ENCODE measurements at places on chromosomes 5 and 9.

GRCh38 chr9:127651697-127652610 is 39.9 kb downstream of the STXBP1 start:
- no peak for DNase-seq

GRCh38 chr5:7717691-7718090 is 133.2 kb downstream of the CFAP90 start:
- DNase-seq = no peak

GRCh38 chr5:83471405-83472212 is at the start of gene VCAN:
TSS of gene VCAN (plus strand) at chr5:83471744. CDS start at chr5:83483519, 11,775 bp downstream.
- no peak for DNase-seq

DNA sequence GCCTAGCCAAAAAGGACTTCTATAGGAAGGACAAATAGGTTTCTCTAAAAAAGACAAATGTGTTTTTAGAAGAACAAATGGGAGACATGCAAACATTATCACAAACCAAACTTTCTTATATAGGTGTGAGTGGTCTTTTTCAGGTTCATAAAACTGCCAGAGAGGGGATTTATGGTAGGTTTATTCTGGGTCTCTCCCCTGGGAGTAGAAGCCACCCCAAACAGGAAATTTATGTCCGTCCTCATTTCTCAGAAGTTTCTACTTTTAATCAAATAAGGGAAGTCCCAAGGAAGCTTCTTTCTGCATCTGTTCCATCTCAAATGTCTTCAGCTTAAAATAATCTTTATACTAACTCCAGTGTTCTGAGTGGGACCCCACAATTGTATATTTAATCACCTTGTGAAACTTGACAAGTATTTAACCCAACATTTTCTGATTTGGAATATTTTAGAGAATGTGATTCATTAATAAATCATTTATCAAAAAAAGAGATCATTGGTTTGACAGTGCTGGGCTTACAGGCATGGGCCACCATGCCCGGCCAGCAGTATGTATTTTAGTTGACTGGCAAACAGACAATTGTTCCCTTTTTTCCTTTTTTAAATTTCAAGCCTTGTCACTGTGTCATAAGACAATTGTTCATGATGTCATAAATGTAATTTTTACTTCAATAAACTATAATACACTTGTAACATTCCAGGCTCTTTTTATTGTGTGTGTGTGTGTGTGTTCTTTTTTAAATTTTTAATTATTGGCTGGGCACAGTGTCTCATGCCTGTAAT is 44.6 kb upstream of the GLDC start:
- DNase-seq = no peak

- no peak for DNase-seq
Measured at GRCh38 chr5:160651692-160652645, 200.0 kb downstream of the ATP10B start.

- no peak for DNase-seq
Measured at GRCh38 chr5:37661227-37661920, 178.5 kb downstream of the GDNF start.

GRCh38 chr9:121821326-121821725 is 169.9 kb downstream of the DAB2IP start:
- no peak for DNase-seq

DNA sequence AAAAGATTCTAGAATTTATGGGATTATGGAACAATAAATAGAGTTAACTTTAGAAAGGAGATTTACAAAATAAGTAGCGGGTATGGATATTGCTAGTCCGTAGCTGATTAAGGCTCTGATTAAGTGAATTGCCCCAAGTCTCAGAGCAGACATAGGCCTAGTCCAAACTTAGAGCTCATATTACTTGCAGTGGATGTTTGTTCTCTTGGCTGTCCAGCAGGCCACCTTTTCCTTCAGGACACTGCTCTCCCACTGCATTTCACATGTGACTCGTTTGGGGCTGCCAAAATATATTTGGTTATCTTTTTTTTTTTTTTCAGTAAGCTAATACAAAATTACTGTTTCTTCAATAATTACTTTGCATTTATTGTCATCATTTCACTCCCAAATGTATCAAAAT is 76.6 kb downstream of the ARRDC3 start:
- no peak for DNase-seq

- no peak for DNase-seq
Measured at GRCh38 chr9:130554606-130555005, 24.8 kb upstream of the FUBP3 start.

DNA sequence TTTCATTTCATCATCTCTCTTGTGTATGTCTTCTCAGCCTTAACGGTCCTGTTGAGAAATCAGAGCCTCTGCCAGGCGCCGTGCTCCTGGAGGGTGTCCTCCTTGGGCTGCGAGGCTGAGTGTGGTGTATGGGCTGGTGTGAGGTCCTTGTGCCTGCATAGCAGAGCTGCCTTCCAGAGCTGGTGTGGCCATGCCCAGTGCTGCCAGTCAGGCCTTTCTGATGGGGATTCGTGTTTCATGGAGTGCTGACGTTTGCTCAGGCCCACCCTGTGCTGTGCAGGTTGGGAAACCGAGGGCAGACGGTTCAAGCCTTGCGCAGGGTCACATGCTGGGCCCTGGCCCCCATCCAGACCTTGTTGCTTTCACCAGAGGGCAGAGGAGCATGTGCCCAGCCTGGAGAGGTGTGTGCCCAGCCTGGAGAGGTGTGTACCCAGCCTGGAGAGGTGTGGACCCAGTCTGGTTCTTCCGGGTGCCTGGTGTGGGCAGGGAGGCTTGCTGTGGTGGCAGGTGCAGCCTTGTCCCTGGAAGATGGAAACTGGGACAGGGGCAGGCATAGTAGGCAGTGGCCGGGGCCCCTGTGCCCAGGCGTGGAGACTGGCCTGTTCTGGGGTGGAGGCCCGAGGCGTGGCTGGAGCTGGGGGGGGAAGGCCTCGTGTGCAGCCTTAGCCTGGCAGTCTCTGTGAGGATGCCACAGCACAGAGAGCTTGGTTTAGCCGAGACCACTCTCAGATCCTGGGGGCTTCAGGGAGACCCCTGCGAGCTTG is 84.0 kb downstream of the RXRA start:
- no peak for DNase-seq

DNA sequence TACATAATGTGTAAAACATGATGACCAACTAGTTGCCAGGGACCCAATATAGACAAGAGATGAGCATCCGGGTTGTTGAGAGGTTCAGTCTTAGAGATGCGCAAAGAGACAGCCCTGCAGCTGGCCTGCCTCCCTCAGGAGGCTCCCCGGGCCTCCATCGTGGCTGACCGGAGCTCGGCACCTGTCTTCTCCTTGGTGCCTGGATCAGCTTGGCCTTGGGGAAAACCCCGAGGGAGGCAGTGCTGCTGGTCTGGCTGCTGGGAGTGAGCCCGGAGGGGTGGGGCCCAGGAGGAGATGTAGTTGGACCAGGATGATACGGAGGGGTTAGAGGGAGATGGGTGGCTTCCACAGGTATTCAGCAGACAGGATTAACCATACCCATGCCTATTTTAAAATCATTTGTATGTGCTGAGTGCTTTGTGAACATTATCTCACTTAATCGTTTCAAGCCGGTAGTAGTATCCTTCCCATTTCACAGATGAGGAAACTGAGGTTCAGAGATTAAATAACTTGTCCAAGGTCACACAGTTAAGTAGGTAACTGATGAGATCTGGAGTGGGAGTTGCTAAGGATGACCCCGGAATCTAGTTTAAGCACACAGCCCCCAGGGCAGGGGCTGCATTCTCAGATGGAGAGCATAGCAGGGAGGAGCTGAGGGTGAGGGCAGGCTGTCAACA is 173.8 kb downstream of the COL23A1 start:
- no peak for DNase-seq

DNA sequence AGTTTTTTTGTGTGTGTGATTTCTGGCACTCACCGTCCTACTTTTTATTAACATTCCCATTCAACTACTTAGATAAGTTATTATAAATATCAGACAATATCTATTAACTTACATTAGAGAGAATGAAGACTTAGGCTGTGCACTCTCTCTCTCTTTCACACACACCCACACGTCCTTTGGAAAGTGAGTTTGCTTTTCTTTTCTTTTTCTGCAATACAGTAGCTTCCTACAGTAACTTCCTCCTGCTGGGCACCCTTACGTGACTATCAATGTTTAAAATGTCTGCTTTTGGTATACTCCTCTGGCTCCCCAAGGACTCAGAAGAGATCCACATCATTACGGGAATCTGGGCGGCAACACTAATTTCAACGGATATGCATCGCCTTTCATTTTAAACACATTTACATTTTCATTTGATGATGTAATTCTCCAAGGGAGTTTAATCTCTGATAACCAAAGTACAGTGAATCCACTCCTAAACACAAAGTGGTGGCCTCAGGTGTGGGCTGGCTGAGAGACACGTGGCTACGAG is 179.5 kb downstream of the MAPKAP1 start:
- no peak for DNase-seq

DNA sequence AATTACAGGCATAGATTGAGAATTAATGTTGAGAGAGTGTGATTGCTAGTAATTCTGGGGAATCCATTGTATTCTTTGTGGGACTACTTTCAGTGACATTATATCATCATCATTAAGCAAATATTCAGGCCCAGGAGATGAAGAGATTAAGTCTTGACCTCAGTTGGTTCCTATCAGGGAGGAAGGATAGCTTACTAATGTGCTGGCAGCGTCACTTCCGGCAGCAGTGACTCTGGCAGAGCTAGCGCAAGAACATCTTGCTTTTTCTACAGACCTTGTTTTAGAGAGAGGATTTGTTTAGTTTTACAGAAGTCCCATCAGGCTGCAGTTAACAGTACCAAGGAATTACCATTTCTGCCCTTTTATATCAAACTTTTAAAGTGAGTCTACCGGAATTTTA is 20.3 kb downstream of the OSTF1 start:
- DNase-seq = no peak

DNA sequence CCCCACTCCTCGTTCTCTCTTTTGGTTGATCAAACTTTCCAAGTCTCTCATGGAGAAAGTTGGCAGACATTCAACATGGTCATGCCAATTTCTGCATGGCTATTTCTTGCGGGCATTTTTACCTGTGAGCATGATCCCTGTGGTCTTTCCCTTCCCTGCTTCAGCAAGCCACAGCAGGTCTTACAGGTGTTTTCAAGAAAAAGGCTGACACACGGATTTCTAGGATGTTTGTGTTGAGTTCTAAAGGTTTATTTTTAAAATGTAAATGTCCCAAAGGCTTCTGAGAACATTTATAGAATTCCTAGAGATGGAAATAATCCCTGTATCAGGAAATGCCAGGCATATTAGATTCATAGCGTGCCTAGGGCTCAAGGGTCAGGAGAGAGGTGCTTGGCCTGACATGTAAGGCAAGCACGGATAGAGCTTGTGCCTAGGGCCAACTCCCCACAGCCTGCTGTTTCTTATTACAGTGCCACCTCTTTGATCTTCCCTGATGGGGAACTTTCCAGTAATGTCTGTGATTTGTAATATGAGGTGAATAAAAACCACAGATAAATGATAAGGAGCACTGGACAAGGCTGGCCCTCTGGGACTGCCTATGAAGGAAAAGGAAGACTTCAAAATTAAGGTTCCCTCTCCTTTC is 79.8 kb downstream of the MUSK start:
- DNase-seq = no peak

DNA sequence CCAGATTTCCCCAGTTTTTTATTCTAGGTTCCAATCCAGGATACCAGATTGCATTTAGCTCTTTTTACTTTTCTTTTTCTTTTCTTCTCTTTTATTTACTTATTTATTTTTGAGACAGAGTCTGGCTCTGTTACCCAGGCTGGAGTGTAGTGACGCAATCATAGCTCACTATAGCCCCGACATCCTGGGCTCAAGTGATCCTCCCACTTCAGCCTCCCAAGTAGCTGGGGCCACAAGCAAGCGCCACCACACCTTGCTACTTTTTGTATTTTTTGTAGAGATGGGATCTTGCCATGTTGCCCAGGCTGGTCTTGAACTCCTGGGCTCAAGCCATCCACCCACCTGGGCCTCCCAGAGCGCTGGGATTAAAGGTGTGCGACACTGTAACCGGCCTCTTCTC is 48.4 kb downstream of the GSN start:
- DNase-seq = no peak

DNA sequence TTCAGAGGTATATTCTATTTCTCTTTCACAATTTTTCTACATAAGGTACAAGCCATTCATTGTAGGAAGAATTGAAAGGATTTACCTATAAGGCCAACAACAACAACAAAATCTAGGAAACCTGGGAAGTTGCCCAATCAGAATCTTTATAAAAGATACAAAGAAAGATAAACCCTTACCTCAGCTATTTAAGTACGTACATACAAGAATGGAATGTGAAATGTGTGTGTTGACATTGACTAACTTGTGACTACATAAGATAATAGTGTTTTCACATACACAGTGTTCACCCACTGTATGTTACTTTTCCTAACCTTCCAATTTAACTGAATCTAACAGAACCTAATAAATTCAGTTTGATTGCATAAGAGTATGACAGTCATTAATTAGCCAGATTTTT is 154.1 kb downstream of the ADAMTS6 start:
- DNase-seq = no peak

DNA sequence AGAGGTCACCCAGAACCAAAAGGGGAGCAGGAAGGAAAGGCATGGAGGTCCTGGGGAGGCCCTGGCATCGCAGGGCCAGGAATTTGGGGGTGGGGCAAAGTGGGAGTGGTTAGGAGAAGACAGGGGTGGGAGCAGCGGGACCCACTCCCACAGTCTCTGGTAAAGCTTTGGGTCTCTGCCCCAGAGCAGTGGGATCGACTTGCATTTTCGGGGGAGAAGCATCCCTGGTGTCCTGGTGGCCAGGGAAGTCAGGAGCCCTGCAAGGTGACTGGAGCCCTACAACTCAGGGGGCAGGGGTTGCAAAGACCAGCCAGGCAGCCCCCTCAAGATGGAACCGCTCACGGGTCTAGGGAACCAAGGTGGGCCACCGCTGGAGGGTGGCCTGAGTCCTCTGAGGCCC is 22.4 kb upstream of the GTF3C5 start:
- no peak for DNase-seq

- DNase-seq = peak; percentile 81
Measured at GRCh38 chr9:128007566-128008138, 26.9 kb upstream of the EEIG1 start.

- peak; percentile 65 for DNase-seq
Measured at GRCh38 chr9:97386733-97387503, 25.0 kb upstream of the TDRD7 start.

- DNase-seq = no peak
Measured at GRCh38 chr9:129497813-129498450, 123.0 kb downstream of the C9orf50 start.

DNA sequence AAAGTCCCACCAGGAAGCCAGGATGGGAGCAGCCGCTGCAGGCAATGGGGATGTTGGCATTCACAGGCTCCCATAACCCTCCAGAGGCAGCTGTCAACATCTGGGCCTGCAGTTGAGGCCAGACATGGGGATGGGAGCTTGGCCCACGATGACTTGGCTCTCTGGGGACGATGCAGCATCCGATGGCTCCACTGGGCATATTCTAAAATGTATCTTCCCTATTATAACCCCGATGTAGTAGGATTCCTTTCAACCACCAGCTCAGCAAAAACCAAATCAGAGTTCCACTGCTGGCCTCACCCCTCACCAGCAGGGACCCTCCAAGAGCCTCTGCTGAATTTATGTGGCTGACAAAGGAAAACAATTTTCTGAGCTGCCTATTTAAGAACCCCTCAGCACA is 7.1 kb downstream of the SPRY4 start:
- no peak for DNase-seq

Measured in stimulated activated CD4-positive, alpha-beta T cell treated with anti-CD3 and anti-CD28 coated beads, Interleukin-15, amount 100 ng/mL, for 1 hour (primary cell).